Hematopoietic multipotent progenitor cell treated with erythropoietin and hydrocortisone succinate and interleukin-3 and kit ligand, for 4 days (in vitro differentiated cells): ENCODE measurements at places on chromosomes 11 and 22.

GRCh38 chr11:14237444-14237961 is 121.5 kb downstream of the RRAS2 start:
- DNase-seq = peak; percentile 16

DNA sequence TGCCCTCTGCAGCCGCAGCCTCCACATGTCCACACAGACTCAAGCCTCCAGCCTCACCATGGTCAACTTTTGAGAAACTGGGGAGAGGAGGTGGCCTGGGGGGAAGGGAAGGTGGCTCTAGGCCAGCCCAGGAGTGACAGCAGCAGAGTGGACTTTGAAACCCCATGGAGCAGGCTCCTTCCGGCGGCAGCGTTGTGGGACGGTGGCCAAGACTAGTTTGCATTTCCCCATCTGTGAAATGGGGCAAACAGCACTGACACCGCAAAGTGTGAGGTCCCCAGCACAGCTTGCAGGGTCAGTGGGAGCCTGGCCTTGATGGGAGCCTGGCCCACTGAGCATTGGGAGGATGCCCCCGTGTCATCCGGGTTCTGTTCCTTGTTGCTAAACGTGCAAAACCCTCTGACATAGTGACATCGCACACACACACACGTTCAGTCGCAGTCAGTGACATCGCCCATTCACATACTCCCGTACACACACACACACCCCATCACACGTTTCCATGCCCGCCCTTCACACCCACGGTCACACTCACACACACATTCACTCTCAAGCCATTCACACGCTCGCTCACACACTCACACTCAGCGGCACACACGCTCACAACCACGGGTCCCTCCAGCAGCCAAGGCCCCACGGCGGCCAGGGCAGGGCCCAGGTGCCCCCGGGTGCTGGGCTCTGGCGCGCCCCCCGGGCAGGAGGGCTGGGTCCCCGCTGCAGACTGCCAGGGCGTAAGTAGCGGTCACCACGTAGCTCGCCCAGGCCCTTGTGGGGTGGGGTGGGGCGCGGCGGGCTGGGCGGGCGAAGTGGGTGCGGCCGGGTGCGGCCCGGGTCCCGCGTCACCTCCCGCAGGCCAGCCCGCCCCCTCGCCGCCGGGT is 585 bp downstream of the CYB5R3 start:
- peak; percentile 80 for DNase-seq

- DNase-seq = no peak
These were observed 84.8 kb downstream of the OTOG start for GRCh38 chr11:17631702-17632365.

DNA sequence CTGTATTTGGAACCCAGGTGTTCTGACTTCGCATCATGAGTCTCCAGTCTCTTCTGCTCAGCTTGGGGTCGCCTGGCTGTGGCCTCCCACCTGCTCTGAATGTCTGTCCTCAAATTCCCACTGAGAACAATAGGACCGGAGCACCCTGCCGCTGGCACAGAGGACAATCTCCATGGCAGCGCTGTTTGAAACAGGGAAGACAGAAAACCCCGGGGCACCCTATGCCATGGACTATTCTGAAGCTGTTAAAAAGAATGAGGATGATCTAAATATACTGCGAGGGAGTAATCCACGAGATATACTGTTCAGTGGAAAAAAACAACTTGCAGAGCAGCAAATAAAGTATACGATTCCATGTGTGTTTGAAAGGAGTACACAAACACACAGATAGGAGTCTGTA is 415.6 kb upstream of the NARS2 start:
- DNase-seq = no peak

DNA sequence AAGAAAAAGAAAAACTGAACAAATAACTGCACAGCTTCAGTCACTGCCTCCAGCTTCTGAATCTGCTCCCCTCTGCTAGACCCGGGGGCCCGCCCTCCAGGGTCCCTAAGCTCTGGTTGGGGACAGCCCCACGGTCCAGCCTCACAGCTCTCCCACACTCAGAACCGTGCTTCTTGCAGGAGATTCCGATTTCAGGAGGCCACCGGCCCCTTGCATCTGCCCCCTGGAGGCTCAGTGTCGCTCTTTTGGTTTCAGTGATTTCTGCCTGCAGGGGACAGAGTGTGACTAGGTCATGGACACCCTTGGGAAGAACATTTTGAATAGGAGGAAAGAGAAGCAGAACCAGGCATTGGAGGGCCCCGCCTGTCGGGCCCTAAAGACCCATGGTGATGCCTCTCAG is 23.1 kb upstream of the RPS3 start:
- DNase-seq = no peak

DNA sequence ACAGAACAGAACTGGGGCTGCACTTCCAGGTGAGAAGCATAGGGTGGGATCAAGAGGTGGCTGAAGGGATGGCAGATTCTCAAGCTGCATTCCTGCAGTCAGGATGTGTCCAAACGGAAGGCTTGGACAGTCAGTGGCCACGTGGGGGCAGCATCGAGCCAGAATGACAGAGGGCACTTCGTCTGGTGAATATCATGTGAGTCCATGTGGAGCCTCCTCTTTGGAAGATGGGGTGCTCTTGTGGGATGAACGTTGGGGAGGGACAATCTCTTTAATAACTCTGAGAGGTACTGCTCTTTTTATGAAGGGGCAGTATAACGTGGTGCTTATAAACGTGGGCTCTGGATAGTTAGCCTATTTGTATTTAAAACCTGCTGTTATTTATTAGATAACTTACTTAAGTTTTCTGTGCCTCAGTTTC is 154.9 kb upstream of the NAV2 start:
- peak; percentile 82 for DNase-seq

DNA sequence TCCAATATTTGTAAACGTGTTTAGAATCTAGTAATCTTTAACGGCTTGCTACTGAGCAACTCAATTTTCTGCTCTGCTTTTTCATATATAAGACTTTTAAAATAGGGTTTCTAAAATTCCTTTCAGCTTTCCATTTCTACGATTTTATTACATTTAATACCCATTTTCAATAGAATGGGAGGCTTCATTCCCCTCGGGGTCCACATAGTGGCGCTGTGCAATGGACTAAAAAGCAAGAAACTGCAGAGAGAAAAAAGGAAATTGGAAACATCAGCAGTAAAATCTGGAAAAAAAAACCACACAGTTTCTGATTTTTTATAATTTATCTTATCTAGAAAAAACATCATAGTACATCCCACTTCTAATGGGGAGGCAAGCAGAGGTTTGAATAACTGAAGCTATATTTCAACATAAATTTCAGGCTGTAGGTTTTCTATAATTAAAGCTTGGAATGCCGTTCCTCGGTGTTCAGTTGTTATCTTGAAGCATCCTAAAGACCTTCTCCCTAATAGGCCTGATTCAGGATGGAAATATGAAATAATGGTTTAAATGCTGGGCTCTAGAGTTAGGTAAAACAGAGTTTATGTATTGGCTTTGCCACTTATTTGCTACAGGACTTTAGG is 18.7 kb upstream of the JHY start:
- DNase-seq = peak; percentile 76

DNA sequence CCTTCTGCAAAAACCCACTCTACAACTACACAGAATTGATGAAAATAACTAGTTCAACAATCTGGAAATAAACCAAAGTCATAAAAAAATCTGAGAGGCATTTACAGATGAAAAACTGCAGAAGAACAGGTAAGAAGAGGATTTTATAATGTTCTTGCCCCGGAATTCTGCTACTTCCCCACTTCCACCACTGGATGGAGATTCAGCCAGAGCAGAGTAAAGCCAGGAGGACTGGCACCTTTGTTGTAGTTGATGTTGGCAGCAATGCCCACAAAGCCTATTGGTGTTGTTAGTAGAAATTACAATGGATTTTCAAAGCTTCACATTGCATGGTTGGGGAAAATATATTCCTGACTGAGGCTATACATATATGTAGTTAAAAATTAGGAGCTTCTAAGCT is 640.2 kb downstream of the LRRC4C start:
- DNase-seq = no peak

DNA sequence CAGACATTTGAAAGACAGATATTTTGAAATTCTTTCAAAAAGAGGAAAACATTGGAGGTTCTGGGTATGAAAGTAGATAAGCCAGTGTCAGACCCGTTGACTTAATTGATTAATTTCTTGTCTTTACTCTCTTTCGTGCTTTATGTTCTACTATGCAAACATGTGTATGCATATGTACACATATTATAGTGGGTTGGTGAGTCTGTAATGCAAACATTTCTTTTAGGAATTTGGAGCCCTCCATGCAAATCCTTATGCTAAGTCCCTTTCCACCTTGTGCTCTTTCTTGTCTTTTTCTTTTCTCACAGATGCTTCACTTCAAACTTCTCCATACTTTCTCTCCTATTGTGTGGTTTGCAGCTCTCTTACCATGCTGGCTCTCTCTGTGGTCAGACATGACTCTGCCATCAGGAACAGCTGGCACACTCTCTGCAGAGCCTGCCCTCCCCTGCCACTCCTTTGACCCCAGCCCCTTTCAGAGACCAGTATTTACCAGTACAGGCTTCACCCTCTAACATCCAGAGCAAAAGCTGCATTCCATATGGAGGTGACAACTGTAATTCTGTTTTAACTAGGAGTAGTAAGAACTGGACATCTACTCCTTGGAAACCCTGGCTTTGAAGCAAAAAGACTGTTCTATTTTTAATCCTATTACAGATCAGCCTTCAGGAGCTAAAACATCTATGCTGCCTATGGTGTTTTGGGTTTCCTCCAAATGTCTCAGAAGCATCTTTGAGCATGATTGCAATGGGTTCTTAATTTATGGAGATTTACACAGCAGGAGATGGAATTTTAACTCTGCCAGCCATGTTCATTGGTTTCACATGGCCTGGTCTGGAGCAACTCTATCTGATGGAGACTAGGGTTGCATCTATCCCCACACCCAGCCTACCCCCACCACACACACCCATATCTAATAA is 386.9 kb upstream of the FAT3 start:
- DNase-seq = no peak

GRCh38 chr22:49951000-49951677 is 9.4 kb upstream of the PIM3 start:
- no peak for DNase-seq

DNA sequence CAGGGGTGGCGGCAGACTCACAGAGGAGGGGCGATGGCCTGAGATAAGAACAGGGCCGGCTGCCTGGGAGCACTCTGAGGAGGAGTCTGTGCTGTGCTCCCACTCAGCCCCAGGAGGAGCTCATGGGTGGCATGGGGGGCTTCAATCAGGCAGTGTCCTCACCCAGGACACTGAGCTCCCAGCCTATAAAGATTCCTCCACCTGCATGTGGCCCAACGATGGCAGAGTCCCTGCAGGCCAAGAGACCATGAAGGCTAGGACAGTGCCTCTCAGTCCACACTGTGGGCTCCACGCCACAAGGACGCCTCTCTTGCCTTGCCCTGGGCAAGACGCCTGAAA is 1.9 kb downstream of the CST6 start:
- no peak for DNase-seq

GRCh38 chr11:130911306-130911705 is 5.0 kb downstream of the SNX19 start:
- no peak for DNase-seq

- DNase-seq = no peak
These were observed 115.9 kb upstream of the CSNK2A3 start for GRCh38 chr11:11468954-11469353.

GRCh38 chr11:61345170-61345610 is 12.2 kb downstream of the TKFC start:
- DNase-seq = no peak
